Muscle of back (tissue), 13 donors: ENCODE measurements at places on chromosomes 7 and 10.

DNA sequence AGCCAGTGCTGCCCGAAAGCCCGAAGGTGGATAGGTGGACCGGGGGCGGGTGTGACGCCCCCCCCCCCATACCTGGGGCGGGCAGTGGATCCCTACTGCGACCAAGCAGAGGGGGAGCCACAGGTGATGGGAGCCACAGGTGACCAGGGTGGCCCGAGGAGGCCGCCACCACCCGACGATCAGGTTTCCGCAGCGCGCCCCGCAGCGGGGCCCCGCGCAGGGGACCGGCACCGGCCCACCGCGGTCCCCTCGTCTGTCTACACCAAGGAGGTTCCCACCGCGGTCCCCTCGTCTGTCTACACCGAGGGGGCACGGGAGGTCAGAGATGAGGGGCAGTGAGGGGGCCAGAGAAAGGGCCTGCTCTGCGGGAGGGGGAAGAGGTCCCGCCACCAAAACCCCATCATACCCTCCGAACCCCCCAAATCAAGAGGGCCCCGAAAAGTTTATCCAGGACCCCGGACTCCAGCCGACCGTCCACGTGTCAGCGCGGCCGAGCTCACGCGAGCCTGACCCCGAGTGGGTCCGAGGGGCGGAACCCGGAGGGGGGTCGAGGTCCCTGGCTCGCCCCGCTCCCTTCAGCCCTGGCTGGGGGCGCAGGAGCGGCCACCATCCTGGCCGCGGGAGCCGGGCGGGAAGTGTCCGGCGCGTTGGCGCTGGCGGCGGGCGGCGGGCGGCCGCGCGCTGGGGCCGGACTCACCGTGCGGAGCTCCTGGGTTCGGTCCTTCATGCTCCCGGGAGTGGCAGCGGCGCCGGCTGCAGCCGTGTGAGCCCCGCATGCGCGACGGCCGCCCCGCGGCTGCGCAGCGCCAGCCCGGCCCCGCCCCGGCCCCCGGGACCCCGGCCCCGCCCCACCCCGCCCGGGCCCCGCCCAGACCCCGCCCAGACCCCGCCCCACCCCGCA lies at the start of gene STX1A:
STX1A (minus strand) TSS at position 765 of the 901 bp plus-strand sequence; CDS start at position 727, 38 bp downstream.
- DNase-seq, result peak; percentile 58

GRCh38 chr10:80407812-80408241 lies 524 bp upstream of the PRXL2A start:
- no peak for DNase-seq

DNA sequence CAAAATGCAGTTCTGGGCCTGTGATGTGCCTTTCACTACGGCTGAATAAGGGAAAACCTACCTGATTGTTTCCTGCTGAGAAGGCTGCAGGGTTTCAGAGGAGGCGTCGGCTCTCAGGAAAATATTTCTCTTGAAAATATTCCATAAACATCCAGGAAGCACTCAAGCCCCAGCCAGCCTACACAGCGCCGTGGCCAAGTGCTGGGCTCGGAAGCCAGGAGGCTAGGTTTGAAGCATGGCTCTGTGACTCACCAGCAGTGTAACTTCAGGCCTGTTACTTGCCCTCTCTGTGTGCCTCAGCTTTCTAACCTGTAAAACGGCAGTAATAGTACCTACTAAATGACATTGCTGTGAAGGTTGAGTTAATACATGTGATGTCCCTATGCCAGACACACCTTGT lies 399.1 kb downstream of the GATA3 start:
- DNase-seq, result peak; percentile 12

DNA sequence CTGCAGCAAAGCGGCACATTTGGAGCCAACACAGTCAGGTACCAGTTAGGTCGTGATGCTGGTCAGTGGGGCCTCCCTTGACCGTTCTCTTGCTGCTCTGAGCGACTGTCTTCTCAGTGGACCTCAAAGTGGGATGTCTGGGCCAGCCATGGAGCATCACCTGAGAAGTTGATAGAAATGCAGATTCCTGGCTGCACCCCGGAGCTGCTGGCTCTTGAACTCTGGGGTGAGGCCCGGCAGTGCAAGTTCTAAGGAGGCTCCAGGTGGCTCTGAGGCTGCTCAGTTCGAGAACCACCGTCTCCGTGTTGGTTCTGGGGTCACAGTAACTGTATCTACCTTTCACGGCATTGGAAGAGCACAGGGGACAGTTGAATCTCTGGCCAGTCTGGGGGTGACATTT lies 147.5 kb downstream of the WDR37 start:
- no peak for DNase-seq
